Effector memory CD4-positive, alpha-beta T cell (primary cell): ENCODE measurements at places on chromosomes 13 and 19.

DNA sequence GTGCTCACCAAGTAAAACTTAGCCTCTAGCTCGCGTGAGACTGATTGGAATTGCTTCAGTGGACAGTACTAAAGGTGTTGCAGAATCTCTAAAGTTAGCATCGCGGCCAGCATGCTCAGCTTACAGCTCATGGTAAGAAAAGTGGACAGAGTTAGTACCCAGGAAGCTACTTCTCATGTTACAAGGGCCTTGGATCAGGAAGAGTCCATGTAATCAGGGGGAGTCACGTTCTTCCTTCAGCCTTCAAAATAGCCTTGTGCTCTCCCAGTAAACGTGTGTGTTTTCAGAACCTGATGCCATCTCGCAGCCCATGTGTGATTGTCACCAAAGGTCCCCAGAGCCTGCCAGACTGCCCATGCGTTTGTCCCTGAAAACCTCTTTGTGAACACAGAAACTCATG, 195.8 kb upstream of the RNF113B start:
- DNase-seq, result no peak

GRCh38 chr13:37138169-37138568, 32.7 kb upstream of the CSNK1A1L start:
- DNase-seq, result no peak

GRCh38 chr13:27211771-27212364, 39.5 kb upstream of the RPL21 start:
- DNase-seq, result no peak

DNA sequence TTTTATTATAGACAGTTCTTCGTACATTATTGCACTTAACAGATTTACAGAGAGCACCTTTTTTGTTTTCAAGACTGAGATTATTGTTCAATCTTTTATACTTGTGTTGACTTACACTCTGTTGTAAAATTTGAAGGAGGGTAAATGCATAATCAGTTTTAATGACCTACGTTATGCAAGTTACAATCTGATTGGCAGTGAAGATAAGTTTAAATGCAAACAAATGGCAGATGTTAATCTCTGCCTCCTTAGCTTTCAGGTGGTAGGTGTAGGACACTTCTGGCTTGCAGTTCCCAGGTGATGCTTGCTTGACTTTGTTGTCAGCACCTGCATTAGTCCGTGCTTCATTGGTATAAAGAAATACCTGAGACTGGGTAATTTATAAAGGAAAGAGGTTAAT, 424.9 kb downstream of the FGF9 start:
- no peak for DNase-seq

DNA sequence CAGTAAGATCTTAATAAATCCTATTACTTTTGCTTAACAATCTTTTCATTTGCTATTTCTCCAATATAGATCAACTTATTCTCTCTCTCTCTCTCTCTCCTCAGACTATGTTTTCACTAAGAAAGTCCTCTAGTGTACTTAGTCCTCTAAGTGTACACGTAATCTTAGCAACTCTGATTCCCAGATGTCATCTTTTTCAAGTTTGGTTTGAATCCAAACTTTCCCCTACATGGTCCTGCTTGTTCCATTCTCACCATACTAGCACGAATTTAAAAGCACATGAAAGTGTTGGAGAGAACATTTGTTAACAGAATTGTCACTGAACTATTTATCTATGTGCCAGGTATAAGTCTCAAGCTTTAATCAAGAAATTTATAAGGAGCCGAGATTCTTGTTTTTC, 202.9 kb downstream of the SPRY2 start:
- no peak for DNase-seq

- no peak for DNase-seq
These were observed 2325.6 kb upstream of the PCDH20 start for GRCh38 chr13:63741029-63741813.

DNA sequence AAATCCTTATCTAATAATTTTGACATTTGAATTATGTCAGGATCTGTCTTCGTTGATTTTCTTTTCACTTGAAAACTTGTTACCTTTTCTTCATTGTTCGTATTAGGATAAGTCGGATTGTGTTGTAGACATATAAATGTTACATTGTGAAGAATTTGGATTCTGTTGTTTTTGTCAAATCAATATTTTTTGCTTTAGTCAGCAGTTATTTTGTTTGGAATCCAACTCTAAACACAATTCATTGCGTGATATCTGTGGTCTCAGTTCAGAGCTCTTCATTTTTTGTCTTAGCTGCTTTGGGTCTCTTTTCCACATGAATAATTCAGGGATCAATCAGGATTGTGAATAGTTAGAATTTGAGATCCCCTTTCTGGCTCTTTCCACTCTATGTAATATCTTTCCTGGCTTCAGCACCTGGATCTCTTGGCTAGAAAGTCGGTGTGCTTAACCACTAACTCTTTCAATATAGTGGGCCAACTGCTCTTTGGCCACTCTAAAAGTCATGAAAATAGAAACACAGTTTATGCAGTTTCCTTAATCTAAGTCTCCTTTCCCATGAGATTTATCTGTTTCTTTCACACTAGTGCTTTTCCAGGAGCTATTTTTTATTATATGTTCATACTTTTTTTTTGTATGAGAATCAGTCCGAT, 2494.2 kb upstream of the PCDH20 start:
- no peak for DNase-seq

GRCh38 chr19:8609279-8610040, 1.1 kb downstream of the ADAMTS10 start:
- DNase-seq, result no peak

GRCh38 chr13:97435323-97435722, 1.4 kb downstream of the RAP2A start:
- no peak for DNase-seq

DNA sequence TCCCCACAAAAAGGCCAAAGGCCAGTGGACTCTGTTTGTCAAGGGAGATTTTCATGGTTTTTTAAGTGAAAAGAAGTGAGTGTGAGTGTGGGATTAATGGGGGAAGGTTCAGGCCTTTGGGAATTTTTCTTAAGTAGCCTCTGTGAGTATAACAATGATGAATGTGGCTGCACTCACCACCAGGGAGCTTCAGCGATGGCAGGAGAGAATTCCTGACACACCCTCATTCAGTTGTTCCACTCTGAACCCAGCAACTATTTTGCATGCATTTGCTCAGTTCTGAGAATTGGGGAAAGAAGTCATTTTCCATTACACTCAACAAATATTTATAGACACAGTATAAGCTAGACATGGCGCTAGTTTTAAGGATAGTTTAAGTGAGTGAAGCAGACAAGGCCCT, 117.9 kb downstream of the CCNA1 start:
- DNase-seq, result no peak

DNA sequence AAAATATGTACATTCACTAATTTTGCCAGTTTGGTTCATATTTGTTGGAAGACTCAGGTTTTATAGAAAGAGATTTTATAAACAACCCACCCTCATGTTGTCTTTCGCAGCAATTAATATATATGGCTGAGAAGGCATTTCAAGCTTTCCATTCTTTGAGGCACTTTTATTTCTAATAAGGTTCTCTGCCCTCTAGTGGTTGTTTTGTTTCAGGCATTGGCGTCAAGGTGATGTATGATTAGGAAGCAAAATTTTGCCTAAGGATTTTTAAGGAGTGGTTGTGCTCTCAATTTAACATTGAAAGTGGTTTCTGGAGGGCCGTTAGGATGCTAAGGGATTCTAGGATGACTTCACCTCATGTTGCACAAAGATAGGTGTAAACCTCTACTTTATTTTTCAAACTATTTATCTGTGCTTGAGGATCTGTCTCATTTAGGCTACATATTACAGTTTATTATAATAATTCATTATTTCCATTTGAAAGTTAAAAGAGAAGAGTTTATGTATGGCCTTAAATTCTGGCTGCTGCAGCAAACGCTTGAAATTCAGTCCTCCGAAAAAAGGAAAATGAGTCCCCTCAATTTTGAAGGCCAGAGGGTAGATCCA, 35.9 kb downstream of the OXGR1 start:
- no peak for DNase-seq

DNA sequence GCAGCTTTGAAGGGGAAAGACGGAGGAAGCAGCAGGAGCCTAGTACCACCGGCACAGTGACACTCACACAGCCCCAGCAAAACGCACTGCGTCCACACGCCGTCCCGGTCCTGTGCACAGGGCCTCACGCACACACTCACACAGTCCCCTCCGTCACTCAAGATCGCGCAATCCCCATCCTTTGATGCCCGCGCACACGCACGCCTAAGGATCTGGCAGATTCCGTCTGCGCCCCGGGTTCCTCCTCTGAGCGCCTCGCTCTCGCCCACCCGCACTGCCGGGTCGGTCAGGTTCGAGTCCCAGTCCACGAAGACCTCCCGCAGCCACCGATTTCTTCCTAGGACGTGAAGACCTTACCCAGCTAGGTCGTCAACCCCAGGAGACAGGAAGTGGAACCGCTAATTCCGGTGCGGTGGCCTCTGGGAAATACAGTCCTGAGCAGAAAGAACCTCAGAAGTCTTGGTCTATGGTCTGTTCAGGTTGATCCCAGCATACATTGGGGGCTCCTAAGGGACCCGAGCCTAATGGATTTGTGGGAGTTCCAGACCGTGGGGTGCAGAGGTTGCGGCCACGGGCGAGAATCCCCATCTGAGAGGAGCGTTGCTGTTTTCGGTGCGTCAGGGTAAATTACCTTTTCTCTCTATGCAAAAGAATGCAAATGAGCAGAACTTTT, at the start of gene ZNF780B:
Gene ZNF780B, minus strand, starts transcription at position 400 of the 673 bp plus-strand sequence. CDS start 5,899 bp downstream, outside the sequence.
- peak; percentile 34 for DNase-seq

GRCh38 chr19:12867120-12868099, 13.8 kb downstream of the DNASE2 start:
- no peak for DNase-seq

DNA sequence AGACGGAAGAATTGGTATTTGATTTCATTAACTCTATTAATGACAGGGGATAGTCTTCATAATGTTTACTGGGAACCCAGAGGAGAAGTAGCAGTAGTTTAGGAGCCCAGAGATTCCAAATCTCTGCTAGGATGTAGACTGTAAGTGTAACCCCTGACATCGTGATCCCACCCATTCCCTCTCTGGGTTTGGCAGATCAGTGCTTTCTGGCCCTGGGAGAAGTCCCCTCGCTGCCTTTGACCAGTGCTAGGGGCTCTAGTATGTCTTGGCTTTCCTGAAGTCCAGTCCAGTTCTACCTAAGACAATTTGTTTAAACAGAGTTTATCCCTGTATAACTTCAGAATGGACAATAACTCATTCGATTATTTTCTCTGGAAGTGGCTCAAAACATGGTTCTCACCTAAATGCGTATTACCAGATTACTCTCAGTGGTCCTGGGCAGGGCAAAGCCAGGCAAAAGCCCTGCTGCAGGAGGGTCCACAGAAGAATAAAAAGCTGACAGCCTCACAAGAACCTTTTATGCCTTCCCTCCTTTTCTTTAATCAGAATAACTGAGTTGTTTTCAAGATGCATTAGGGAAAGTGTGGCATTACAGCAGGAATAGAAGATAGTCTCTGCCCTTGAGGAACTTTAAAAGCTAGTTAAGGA, 11.8 kb downstream of the KLF5 start:
- no peak for DNase-seq

- no peak for DNase-seq
These were observed 82.4 kb upstream of the STARD13 start for GRCh38 chr13:33367926-33368325.

DNA sequence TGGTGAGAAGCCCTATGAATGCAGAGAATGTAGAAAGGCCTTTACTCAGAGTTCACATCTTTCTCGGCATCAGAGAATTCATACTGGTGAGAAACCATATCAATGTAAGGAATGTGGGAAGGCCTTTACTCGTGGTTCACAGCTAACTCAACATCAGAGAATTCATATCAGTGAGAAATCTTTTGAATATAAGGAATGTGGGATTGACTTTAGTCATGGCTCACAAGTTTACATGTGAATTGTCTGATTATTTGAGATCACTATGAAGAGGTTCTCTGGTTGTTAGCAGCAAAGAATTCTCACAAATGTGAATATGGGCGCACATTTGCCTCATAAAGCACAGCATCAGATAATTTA, 43.7 kb downstream of the ZNF585A start:
- no peak for DNase-seq

DNA sequence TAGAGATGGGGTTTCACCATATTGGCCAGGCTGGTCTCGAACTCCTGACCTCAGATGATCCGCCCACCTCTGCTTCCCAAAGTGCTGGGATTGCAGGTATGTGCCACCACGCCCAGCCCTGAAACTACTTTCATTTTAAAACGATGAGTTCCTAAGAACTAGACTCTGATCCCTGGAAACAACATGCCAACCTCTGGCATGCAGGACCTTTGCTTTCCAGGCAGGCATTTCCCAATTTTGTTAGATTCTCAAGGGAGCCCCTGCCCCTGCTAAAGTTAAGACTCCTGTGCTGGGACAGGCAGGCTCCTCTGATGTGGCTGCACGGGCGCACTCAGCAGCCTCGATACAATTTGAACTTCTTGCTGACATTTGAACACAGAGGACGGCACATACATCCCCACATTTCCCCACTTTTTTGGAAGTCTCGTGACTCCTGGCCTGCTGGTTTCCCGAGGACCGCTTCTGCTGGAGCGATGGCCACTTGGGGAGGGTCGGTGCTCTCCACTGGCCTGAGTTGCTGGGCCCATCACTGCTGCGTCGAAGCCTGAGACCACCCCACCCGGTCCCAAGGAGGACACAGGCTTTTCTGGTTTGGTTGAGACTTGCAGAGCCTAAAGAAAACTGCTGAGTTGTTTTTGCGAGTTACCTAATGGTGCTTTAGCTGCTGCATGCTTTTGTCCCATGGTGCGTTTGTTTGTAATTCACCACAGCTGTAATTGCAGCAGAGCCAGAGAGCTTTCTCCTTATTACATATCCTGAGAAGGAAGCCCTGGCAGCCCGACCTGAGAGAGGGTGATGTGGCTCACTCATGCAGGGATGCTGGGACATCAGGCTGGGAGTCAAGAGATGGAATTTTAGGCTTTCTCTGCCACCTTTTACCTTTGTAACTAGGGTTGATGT, 8.2 kb downstream of the ATP11A start:
- no peak for DNase-seq

- DNase-seq, result no peak
These were observed 20.3 kb downstream of the C13orf46 start for GRCh38 chr13:113953561-113953960.

- DNase-seq, result no peak
These were observed 197.8 kb downstream of the NALCN start for GRCh38 chr13:101218484-101218883.

GRCh38 chr19:16969135-16969534, 57.5 kb downstream of the CPAMD8 start:
- no peak for DNase-seq

- DNase-seq, result peak; percentile 36
These were observed 6.6 kb downstream of the EPS8L1 start for GRCh38 chr19:55082020-55082851.

GRCh38 chr13:75079226-75079625, 402.7 kb downstream of the TBC1D4 start:
- no peak for DNase-seq

GRCh38 chr19:47105874-47106273, 7.7 kb downstream of the ZC3H4 start:
- no peak for DNase-seq

DNA sequence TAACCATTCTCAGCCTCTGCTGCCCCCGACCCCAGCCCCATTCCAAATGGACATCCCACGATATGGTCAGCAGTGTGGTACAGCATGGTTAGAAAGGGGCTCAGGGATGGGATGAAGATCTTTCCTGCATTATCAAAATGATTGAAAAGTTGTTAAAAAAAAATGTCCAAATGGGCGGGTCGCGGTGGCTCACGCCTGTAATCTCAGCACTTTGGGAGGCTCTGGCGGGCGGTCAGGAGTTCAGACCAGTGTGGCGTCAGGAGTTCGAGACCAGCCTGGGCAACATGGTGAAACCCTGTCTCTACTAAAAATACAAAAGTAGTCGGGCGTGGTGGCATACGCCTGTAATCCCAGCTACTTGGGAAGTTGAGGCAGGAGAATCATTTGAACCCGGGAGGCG, 54.3 kb upstream of the ZNF254 start:
- DNase-seq, result no peak

- no peak for DNase-seq
These were observed 714 bp downstream of the HSH2D start for GRCh38 chr19:16144216-16144581.

- DNase-seq, result no peak
These were observed 638.7 kb downstream of the UQCRFS1 start for GRCh38 chr19:28574212-28574611.
